AG09319 (cell line): ENCODE measurements at places on chromosomes 7 and 10.
A peak's percentile ranks its signal among the peaks of the same experiment; 100 is the strongest.

DNA sequence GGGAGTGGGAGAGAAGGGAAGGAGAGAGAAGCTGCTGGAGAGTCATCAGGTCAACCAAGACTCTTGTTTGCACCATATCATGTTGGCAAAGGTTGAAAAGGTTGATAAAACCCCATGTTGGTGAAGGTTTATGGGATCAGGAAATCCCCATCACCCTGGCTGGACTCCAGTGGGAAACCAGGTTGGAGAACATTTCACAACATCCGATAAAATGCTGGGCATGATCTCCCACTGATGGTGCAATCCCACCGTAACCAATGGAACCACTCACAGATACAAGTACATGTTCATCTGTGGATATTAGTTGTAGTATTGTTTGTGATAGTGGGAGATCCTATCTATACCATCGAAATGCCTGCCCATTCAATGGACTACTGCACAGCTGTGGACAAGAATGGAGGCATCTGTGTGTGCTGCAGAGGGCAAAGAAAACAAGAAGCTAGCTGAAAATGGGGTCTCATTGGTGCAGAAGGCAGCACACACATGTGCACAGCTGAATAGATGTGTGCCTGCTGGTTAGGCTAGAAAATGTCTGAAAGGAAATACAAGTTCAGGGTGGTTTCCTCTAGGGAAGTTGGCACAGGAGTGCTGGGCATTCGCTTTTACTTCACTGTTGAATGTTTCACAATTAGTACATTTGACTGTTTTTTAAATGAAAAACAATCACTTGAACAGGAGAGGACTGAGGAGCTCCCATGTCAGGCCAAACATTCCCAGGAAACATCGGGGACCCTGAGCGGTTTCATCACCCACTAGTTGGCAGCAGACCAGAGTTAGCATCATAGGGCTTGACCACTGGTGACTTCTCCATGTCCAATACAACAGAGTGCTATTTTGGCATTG is 80.4 kb upstream of the MGMT start:
- no peak for DNase-seq

DNA sequence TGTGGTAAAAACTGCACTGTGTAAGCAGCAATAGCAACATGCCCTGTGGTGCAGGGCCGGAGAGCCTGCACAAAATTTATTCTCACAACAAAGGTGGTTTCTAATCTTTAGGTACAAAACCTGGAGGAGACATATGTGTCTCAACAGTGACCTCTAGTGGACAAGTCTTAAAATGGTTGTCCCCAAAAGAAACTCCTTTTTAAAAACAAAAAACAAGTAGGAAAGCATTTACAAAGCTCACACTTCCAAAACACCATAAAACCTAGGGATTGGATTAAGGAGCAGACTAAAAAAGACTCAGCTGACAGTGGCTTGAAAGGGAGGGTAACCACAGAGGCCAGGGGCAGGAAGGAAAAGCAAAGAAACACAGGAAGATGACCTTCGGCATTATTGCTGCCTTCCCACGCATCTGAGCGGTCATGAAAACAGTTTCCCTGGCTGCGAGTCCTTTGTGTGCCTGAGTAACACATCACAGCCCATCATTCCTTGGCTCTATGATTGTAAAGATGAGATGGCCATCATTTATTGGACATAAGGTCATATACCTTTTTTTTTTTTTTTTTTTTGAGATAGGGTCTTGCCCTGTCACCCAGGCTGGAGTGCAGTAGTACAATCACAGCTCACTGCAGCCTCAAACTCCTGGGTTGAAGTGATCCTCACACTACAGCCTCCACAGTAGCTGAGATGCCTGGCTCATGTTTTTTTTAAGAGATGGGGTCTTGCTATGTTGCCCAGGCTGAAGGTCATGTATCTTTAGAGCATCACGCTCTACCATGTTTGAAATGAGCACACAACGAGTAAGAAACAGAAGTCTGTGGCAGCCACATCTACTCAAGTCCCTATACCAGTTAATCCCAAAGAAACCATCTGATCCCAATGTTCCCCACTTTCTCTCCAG is 39.5 kb downstream of the RSU1 start:
- DNase-seq = peak; percentile 18

GRCh38 chr10:32263300-32263699 is 83.7 kb downstream of the EPC1 start:
- DNase-seq = no peak

GRCh38 chr7:1030444-1031070 is 13.8 kb upstream of the GPR146 start:
- no peak for DNase-seq

GRCh38 chr7:65967361-65968155 is 14.5 kb downstream of the GUSB start:
- no peak for DNase-seq

DNA sequence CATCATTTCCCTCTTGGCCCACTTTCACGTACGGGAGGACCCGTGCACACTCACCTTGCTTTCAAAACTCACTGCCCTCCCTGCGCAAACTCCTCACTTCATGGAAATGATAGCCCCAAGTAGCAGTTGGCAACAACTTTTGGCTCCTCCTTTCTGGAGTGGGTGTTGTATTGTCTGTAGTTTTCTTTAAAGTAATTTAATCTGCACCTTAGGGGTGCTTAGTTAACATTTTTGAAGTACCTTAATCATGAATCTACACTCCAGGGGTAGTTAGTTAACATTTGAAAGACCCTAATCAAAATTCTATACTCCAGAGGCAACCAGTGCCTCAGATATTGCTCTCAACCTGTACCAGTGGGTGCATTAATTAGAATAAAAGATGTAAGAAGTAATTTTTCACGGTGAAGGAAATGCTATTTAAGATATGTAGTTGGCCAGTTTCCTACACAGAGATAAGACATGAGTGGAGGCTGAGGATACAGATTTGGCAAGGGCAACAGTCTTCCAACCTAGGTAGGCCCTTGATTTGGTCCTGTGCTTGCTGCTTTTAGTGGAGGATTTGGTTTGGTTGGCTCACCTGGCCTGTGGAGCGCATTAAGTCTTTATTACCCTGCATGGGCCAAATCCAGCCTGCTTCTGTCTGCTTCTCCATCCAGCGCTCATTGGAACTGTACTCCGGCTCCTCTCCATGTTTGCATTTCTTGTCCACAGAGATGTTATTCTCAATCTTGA is 93.0 kb downstream of the EXOC4 start:
- no peak for DNase-seq

DNA sequence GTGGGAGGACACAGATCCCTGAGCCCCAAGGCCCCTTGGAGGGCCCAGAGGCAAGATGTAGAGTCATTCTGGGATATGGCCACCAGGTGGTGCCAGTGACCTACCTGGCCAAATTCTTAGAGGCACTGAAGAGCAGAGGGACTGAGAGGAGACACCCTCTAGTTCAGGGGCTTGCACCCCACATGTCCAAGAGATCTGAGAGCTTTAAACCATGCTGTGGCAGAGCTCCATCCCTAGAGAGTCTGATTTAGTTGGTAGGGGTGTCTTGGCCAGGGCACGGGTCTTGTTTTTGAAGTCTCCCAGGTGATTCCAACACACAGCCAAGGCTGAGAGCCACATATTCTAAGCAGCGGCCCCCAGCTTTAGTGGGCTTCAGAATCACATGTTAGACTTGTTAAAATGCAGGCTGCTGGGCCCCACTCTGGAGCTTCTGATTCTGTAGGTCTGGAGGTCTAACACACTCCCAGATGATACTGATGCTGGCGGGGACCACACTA is 52.5 kb downstream of the PRF1 start:
- DNase-seq = no peak

DNA sequence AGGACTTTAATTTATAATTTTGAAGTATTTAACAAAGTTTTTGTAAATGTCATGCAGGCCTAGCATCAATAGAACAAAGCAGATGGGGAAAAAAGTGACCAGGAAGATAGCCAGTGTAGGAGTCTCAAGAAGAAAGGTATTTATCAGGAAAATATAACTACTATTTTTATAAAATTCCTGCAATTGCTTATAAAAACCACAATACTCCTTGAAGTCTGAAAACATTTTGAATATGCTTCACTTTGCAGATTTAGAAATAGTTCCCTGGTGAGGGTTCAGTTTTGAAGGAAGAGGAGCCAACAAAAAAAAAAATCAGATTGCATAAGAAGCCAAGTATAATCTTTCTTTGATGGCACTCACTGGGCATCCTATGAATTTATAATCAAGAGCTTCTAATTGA is 34.1 kb downstream of the MTERF1 start:
- no peak for DNase-seq

- DNase-seq = peak; percentile 1
Measured at GRCh38 chr10:97791824-97792721, 20.3 kb upstream of the SFRP5 start.
